GM12891 (cell line): ENCODE measurements at places on chromosomes 12 and 14.

DNA sequence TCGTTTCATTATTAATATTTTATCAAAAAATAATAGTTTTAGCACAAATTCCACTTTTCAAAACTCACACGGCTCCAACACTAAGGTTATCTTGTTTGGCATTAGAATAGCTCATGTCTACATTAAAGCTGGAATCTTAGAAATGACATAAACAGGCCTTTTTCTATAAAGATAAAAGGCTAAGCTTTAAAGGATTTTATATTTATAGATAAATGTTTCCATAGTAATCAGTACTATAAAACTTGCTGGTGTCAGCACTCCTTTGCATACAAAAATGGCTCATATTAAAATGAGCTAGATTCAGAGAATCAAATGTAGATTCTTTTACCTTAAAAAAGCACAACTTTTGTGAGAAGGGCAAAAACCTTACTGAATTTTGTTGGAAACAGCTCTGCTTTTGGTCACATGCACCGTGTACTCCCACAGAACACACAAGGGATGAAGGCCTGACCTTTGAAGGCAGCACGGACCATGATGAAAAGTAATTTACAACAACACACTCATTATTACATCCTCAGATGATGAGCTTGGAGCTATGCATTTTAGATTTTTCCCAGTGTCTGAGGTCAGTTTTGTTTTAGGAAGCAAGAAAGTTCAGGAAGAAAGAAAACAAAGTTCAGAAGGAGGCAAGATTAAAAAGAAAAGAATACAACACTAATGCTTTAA is 202.8 kb downstream of the BCAT1 start:
- no peak for DNase-seq

- no peak for DNase-seq
Observed at GRCh38 chr12:109719123-109720022, 5.7 kb downstream of the FAM222A start.

- no peak for DNase-seq
Observed at GRCh38 chr14:53537422-53538315, 384.5 kb upstream of the DDHD1 start.

DNA sequence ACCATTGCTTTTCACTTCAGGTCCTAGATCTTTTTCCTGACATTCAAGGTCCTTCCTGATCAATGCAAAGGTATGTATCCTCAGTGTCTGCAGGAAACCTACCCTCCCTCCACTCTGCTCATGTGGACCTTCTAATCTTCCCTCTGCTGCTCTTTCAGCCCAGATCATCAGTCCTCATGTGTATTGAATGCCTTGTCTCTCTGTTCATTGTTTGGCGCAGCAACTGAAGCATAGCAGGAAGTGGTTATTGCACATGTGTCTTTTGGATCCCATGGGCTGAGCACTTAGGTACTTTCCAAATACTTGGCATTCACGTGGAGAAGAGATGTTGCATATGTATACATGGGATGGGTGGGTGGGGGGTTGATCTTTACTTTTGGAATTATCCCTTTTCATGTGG is 4.3 kb upstream of the NIN start:
- no peak for DNase-seq

- no peak for DNase-seq
Observed at GRCh38 chr14:77917491-77918201, 117.7 kb downstream of the ADCK1 start.

- no peak for DNase-seq
Observed at GRCh38 chr12:29695026-29695425, 88.7 kb downstream of the TMTC1 start.

DNA sequence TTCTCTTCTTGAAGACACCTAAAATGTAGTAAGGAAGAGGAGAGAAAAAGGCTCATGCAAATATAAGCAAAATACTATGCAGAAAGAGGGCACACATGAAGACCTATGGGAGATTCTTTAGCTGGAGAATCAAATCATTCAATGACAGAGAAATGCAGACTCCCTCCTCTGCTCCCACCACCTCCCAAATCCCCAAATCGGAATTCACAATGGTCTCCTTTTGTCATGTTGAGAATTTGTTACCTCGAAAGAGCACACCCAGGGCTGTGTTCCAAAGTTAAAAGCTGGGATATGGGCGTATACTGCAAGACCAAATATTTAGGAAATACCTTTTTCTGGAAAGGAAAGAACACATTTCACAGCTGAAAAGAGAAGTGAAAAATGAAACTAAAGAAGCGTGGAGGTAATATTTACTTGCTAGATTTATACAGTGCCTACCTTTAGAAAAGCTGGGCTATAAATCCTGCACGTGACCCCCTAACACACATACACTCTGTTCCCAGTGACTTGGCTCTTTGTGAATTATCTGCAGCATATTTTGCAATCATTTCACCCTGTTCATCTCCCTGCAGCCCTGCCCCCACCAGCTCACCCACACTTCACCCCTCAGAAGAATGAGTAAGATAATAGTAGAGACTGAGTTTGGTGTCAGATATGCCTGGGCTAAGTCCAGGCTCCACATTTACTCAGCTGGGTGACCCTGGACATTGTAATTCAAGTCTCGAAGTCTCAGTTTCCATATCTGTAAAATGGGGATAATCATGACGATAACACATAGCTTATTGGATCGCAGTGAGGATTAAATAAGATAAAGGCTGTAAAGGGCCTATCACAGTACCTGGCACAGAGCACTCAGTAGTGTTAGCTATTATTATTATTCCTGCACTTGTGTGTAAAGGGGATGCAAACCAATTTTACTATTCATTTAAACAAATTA is 2.9 kb upstream of the CACNA1C start:
- DNase-seq: no peak

DNA sequence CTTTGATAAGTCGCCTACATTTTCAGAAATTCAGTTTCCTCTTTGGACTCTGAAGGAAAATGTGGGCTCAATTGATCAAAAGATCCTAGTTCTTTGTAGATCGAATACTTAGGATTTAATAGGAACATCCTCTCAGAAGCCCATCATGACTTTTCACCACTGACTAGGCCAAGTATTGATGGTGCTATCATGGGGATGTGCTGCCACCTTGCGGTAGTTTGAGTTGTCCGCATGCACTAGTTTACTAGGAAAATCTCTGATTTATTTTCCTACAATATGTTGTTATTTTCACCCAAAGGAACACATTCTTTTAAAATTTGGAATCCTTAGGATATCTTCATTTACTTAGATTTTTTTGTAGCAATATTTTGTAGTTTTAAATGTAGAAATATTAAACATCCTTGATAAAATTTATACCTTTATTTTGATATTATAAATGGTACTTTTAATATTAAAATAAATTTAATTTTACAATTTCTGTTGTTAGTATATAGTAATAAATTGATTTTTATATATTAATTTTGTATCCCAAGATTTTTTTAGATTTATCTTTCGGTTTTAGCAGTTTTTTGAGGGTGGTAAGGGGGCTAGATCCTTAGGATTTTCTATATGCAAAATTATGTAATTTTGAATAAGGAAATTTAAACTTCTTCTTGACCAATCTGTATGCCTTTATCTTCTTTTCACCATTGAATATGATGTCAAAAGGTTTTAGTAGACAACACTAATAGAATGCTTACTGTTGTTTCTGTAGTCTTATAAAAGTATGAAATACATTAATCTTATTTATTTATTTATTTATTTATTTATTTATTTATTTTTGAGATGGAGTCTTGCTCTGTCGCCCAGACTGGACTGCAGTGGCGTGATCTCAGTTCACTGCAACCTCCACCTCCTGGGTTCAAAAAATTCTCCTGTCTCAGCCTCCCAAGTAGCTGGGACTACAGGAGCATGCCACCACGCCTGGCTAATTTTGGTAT is 52.9 kb upstream of the OR9K2 start:
- no peak for DNase-seq

GRCh38 chr12:93108985-93109384 is 179.9 kb upstream of the EEA1 start:
- no peak for DNase-seq

- DNase-seq: no peak
Observed at GRCh38 chr12:94165138-94165537, 16.8 kb downstream of the PLXNC1 start.

DNA sequence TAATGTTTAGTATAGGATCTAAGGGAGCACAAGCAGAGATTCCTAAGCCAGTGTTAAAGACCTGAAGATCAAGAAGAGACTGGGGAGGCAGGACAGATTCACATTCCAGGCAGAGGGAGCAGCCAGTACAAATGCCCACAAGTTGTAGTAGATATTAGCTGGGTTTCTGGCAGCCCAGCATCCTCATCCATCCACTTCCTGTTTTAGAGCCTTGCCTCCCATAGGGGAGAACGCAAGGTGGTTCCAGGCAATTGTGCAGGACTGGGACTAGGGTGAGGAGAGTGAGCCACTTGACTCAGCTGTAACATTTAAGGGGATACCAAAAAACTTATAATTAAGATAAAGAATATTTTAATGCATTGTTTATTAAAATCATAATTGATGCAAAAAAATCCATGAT is 71.3 kb upstream of the PSMA6 start:
- DNase-seq: no peak

GRCh38 chr12:2053691-2054090 is 904 bp downstream of the CACNA1C start:
- no peak for DNase-seq

GRCh38 chr14:37285220-37285619 is 87.5 kb downstream of the MIPOL1 start:
- DNase-seq: no peak

GRCh38 chr12:132243596-132244310 is 85.6 kb downstream of the GALNT9 start:
- DNase-seq: no peak

DNA sequence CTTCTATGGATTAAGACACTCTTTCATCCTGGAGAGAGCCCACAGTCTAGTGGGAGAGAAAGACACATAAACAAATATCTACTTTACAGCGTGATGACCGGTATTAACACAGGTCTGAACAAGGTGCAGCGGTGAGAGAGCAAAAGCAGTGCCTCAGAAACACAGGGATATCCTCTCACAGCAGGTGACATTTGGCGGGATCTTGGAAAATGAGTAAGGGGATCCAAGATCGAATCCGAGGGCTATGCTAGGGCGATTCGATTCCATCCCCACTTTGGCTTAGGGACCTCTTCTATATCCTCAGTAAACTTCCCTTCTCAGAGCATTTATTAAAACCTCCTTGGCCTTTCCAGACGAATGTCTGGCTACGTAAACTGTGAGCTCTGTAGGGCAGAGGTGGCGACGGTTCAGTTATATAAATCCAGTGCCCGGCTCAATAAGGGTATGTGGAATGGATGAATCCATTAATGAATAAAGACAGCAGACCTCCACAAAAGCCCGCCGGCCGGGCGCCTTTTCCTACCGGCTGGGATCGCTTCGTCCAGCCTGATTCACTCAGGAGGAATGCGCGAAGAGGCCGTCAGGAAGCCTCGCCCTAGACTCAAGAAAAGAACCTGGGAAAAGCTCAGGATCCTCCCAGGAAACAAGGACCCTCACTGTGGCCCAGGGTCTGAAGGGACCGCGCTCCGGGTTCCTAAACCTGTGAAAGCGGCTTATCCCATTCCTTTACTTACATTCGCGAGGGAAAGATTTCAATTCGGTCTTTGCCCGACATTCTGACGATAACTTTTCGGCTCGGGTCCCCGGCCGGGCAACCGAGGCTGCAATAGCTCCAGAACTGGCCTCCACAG is 455 bp downstream of the ATP6V1D start:
- no peak for DNase-seq

- no peak for DNase-seq
Observed at GRCh38 chr12:133203344-133204263, 22.3 kb downstream of the ZNF268 start.

DNA sequence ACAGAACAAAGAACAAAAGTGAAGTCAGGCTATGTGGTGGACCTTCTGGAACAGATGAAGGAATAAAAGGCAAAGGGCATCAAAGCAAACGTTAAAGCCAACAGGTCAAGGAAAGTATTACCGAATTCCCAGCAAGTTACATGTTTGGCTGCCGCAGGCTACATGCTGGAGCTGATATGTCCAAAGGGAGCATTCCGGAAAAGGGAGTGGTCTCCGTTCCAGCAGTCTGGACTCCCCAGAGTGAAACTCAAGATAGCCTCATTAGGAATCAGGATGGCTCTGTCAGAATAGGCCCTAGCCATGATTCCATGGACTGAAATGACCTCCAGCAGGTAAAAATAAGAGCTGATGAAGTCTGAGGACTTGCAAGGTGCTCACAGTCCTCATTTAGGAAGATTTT is 379.8 kb upstream of the PRICKLE1 start:
- DNase-seq: no peak

- no peak for DNase-seq
Observed at GRCh38 chr14:100219126-100219785, 19.7 kb upstream of the YY1 start.
